Panc1 (cell line): ENCODE measurements at places on chromosomes 12 and 14. TPM values are rescaled to one million over a fixed set of nuclear protein-coding genes. Genes with fewer than 3 reads are reported as not detected.

Gene ALDH1L2
- 2.2 TPM for total RNA-seq

DNA sequence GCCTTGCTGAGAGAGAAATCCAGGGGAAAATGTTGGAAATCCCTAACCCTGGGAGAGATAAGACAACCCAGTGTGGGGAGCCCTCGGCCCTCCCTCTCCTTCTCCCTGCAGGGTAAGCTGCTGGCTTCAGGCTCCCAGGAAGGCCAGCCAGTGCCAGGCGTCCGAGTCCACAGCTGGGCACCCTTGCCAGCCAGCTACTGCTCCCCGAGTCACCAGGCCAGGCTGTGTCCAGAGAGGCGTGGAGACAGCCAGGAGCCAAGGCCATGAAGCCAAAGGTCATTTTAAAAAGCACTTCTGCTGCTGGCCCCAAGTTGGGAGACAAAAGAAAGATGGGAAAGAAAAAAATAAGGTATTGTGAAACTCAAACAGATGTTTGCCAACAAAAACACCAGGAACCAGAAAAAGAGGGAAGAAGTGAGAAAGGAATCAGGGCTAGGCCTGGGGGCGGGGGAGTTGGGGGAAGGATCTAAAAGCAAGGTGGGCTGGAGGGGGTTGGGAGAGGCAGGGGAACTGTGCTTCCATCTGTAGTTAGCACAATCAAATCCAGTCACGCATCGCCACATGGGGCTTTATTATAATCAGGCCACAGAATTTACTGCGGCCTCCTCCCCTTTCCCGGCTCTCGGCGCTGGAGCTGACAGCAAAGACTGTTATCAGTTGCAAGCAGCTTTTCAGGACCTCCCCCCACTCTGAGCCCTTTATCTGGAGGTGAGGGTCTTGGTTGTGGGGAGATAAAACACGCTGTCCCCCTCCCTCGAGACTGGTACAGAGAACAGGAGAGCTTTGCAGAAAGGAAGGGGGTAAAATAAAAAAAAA lies 33.5 kb downstream of the RBM19 start:
- DNase-seq, result no peak

GRCh38 chr14:47389535-47389934 lies 285.9 kb downstream of the MDGA2 start:
- DNase-seq, result no peak

- no peak for DNase-seq
These were observed 10.0 kb upstream of the TEX22 start for GRCh38 chr14:105388110-105388951.

- DNase-seq, result no peak
These were observed 60.4 kb downstream of the KSR2 start for GRCh38 chr12:117908411-117908810.

DNA sequence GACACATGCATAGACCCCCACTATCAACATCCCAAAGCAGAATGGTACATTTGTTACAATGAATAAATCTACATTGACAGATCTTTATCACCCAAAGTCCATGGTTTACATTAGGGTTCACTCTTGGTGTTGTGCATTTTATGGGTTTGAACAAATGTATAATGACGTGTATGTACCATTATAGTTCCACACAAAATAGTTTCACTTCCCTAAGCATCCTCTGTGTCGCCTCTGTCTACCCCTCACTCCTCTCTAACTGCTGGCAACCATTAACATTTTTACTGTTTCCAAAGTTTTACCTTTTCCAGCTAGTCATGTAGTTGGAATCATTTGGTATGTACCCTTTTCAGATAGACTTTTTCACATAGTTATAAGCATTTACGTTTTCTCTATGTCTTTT lies 69.5 kb upstream of the LMO3 start:
- no peak for DNase-seq

Gene FOXA1
- 8.7 TPM for total RNA-seq

DNA sequence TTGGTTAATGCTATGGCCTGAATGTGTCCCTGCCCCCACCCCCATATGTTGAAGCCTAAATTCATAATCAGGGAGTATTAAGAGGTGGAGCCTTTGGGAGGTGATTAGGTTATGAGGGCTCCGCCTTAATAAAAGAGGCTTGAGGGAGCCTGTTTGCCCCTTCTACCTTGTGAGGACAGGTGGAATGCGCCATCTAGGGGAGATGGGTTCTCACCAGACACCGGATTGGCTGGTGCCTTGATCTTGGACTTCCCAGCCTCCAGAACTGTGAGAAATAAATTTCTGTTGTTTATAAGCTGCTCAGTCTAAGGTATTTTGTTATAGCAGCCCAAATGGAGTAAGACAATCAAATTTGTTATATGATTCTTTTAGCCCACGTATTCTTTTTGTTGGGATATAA lies 148.3 kb downstream of the PTCSC3 start:
- DNase-seq, result no peak

GRCh38 chr14:102194856-102195255 lies 55.2 kb downstream of the WDR20 start:
- no peak for DNase-seq

DNA sequence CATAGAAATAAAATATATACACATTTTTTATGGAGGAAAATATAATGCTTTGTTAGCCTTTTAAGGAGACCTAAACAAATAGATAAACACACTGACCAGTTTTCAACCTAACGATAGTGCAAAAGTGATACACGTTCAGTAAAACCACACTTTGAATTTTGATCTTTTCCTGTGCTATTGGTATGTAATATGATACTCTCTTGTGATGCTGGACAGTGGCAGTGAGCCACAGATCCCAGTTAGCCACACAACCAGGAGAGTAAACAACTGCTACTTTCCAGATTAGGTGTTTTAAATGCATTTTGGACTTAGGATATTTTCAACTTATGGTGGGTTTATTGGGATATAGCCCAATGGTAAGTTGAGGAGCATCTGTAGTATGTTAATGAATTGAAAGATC lies 243.1 kb downstream of the ERC1 start:
- DNase-seq, result no peak

Gene KLRB1
- not detected for total RNA-seq

Gene MIP
- total RNA-seq, result not detected

DNA sequence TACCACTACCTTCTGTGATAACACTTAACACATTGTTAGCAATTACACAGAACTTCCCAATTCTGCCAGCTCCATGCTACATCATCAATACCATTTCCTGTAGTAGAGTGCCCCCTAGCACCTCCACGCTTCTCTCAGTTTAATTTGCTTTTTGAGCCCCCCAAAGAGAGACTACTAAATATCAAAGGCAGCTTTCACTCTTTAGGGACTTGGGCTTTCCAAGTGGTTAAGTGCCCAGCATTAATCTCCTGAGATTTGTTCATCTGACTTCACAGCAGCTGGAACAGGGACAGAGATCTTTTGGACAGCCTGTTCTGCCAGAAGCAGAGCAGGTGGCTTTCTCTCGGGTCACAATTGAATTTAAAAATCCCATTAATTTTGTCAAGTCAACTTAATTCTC lies 954.9 kb downstream of the DIO2 start:
- DNase-seq, result no peak

GRCh38 chr14:65791191-65791981 lies 378.9 kb downstream of the FUT8 start:
- DNase-seq, result no peak

DNA sequence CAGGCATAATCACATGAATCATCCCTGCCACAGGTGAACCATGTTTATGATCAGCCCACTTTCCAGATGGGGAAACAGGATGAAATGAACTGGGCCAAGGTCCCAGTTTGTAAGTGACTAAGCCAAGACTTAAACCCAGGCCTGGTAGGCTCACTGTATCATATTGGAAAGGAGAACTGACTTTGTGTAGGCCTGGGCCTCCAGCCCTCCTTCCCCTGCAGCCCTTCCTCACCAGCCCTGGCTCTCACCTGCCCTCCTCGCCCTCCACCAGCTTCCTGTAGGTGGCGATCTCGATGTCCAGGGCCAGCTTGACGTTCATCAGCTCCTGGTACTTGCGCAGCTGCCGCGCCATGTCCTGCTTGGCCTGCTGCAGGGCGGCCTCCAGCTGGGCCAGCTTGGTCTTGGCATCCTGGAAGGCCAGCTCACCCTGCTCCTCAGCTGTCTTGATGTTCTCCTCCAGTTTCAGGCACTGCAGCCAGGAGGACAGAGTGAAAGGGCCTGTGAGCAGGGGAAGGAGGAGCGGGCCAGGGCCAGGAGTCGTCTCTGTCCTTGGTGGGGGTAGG lies 19.8 kb downstream of the KRT80 start:
- DNase-seq, result no peak

- no peak for DNase-seq
These were observed 163.3 kb downstream of the DACT1 start for GRCh38 chr14:58801086-58801485.

DNA sequence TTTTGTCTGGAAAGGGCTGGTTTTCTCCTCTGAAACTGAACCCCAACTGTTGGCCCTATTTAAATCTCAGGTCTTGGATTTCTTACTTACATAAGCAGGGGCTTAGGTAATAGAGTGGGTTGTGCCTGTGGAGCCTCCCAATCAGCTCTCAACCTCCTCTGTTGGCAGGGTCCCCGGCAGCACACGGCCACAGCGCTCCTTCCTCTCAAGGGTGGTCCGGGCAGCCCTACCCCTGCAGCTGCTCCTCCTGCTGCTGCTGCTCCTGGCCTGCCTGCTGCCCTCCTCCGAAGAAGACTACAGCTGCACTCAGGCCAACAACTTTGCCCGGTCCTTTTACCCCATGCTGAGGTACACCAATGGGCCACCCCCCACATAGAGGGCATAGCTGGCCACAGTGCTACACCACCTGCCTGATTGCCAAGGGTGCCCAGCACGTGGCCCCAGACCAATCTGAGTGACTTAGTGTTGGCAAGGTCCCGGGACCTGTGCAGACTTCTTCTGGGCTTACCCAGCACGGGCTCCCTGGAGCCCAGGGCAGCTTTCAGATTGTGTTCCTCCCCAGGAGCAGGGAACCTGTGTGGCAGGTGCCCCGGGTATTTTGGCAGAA lies 68.9 kb downstream of the ESR2 start:
- DNase-seq, result no peak

Gene C12orf54
- total RNA-seq, result not detected

GRCh38 chr12:75020068-75020557 lies 189.5 kb downstream of the KCNC2 start:
- DNase-seq, result no peak

Gene PMCH
- total RNA-seq, result not detected

Gene GDF3
- not detected for total RNA-seq

GRCh38 chr14:69571449-69572029 lies 3.1 kb downstream of the CCDC177 start:
- no peak for DNase-seq

Gene NPAS3
- 0.23 TPM for total RNA-seq

DNA sequence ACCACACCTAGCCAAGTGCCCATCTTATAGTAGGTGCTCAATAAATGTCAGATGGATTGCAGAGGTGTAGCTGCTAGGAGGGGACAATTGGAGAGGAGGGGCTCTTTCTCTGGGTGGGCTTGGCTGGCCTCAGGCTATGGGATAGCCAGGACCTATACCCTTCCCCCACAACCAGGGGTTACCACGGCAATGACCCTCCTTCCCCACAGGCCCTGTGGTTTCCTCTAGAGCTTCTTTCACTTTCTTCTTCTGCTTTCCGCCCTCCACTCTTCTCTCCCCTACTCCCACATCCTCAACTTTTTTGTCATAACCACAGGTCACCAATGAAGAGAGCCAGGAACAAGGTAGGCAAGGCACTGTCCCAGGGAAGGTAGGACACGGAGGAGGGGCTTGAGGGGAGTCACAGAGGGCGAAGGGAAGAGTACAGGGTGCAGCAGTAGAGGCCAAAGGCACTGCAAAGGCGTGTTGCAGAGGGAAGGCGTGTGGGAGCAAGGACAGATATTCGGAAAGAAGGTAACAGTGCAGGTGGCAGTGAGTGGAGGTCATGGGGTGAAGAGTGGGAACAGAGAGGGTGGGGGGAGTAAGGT lies 1.9 kb upstream of the ITGB7 start:
- DNase-seq, result no peak

Gene LAG3
- 2.7 TPM for total RNA-seq

Gene FGF6
- not detected for total RNA-seq

DNA sequence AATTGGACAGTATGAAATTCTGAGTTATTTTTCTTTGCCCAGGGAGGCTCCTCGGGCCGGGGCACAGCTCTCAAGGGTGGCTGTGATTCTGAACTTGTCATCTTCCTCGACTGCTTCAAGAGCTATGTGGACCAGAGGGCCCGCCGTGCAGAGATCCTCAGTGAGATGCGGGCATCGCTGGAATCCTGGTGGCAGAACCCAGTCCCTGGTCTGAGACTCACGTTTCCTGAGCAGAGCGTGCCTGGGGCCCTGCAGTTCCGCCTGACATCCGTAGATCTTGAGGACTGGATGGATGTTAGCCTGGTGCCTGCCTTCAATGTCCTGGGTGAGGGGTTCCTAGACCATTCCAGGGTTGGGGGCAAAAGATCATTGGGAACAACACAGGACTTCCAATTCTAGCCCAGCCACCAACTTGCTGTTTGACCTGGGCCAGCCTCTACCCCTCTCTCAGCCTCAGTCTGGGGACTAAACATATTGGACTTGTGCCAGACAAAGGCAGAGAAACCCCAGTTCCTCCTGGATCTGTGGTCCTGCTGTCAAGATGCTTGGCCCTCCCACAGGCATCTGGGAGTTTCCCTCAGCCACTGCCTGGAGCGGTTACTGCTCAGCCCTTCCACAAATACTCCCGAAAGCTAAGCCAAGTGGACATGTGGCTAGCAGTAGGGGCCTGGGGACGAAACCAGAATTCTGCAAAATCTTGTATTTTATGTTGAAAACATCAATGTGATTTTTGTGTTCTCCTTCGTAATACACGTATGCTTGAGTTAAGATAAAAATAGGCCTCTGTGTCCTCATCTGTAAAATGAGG lies 3.5 kb downstream of the OAS3 start:
- DNase-seq, result no peak

DNA sequence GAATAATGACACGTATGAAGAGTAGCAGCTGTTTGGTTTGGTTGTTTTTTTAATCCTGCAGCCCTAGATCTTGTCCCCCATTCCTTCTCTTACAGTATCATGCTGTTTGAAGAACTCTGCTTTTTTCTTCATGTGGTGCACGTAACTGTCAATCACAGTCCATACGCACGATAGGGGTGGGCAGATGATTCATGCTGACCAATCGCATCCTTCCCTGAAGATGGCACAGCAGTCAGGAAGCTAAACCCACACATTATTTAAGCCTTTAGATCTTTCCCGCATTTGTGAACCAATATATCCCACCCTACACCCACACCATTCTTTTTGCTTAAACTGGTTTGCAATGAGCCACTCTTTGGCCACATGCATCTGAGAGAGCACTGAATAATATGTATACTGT lies 158.9 kb upstream of the PLEKHA5 start:
- DNase-seq, result no peak

DNA sequence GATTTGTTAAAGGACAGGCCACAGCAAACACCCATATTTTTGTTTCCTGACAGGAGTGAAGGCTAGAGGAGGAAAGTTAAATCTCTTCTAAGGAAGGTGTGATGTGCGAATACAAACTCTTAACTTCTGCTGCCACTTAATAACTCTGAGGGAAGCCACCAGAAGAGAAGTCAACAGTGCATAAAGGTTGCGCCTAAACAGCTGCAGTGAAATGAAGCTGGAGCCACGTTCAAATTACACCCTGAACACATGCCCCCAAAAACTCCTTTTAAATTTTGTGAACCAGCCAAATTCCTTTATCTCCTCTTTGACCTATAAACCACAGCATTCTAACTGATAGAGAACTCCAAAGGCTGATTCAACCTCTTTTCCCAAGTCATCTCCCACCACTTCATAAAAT lies 22.4 kb downstream of the DENND5B start:
- no peak for DNase-seq
